Stimulated activated naive B cell treated with anti-CD40 and anti-IgM and Interleukin-4, amounts not matched to agents 10 μg/mL and 1 μg/mL and 100 μg/mL, for 72 hours (primary cell): ENCODE measurements at places on chromosomes 11 and 22.
A peak's percentile ranks its signal among the peaks of the same experiment; 100 is the strongest.

GRCh38 chr11:35180317-35181233, 41.6 kb downstream of the CD44 start:
- no peak for DNase-seq

- DNase-seq = no peak
These were observed 603.0 kb upstream of the CADM1 start for GRCh38 chr11:116107229-116107628.

DNA sequence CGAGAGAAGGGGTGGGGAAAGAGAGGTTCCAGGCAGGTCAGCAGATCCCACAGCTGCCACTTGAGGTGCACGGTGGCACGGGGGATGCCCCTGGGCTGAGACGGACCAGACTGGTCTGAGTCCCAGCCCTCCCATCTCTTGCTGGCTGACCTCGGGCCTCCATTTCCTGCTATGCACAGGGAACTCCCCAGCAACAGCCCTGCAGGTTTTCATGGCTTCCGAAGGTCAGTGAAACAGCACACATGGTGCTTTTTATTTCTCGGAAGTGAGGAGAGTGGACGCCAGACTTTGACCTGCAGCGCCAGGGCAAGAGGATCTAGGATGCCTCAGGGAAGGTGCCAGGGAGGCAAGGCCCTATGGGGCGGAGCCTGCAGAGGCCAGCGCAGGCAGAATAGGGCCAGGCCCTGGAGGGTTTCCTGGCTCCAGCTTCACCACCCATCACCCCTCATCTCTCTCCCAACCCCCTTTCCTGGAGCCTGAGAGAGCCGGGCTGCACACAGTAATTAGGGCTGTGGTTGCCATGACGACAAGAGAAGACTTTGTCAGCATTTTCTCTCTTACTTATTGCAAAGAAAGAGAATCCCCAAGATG, 29.5 kb downstream of the SLC22A12 start:
- DNase-seq = no peak

- no peak for DNase-seq
These were observed 322.7 kb downstream of the BLID start for GRCh38 chr11:121793291-121793690.

DNA sequence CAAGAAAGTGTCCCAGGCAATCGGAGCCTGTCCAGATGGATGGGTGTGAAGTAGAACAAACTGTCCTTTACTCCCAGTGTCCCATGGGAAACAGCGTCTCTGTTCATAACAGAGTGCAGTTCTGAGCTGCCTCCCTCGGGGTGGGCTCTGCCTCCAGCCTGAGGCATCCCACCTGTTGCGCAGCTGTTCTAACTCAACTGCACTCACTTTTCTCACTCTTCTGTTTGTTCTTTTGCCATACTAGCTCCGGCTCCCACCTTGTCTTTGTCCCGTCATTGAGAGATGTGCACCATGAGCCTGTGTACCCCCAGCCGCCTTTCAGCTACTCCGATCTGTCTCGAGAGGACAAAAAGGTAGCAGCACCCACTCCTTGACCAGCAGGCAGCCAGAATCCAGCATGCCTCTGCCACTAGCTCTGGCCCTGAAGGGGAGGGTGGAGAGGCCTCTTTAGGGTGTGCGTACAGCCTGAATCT, 20.7 kb upstream of the CDC42EP2 start:
- no peak for DNase-seq

DNA sequence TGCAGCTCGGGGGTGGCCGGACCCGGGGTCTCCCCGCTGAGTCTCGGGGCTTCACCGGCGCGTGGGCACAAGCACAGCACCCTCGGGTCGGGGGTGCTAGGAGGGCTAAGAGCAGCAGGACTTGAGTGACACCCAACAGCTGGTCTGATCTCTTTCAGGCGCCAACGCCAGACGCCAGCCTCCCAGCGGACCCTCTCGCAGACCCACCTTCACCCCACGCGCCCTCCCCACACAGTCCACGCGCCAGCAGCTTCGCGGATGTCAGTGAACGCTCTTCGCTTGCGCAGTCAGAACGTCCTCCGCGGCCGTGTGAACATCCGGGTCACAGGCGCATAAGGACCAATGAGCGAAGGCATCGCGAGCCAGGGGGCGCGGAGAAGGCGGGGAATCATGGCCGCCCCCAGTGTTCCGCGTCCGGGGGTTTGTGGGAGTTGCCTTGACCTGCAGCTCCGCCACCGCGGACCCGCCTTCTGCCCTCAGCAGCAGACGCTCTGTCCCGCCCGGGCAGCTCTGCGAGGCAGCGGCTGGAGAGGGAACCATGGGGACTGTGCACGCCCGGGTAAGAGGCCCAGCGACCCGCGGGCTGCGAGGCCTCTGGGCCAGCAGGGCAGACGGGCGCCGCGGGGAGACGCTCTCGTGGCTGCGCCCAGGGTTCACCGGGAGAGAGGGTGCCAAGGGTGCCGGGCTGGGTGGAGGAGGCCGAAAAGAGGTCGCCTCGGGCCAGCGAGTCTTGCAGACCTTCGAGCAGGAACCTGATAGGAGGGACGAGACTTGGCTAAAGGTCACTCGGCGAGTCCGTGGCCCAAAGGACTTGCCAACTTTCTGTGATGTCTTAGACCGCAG, at the start of gene SAMM50:
Gene SAMM50, plus strand, starts transcription at position 403 of the 843 bp plus-strand sequence. Its CDS starts 136 bp downstream, at position 539.
- peak; percentile 87 for DNase-seq

DNA sequence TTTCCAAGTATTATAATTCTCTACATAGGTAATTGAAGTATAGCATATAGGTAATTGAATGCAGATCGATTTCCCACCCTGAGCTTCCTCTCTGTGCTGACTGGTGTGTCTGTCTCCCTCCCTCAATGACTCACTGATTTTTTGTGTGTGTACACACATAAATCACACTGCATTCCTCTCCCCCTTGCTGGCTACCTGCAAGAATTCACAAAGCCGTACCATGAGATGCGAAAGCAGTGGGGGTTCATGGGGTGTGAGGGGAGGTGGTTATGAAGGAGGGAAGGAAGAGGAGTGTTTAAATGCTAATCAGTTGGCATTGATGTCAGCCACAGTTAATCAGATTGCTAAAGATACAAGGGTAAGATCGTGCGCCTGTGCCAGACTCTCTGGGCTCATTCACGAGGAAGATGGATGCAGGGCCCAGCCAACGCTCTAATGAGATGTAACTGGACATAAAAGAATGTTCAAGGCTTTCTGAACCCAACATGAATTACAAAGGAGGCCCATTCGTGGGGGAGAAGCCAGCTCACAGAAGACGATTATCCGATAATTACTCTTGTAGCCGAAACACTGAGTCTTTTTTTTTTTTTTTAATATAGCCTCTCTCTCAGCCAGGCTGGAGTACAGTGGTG, 107.4 kb downstream of the SEZ6L start:
- DNase-seq = no peak

DNA sequence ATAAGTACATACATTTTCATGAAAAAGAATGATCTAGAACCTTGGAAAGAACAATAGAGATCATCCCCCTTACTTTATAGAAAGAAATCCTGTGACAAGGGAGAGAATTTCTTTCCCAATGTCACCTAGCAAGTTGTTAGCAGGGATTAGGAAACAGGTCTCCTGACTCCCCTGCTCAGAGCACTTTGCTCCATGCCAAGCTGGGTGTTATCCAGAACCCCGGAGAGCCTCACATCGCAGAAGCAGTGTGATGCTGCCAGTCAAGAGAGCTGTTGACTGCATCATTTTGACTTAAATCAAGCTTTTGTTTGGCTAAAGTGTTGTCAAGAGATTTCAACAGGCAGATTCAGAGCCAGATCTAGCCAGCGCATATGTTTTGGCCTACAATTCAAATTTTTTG, 3.6 kb upstream of the RRAS2 start:
- DNase-seq = no peak

DNA sequence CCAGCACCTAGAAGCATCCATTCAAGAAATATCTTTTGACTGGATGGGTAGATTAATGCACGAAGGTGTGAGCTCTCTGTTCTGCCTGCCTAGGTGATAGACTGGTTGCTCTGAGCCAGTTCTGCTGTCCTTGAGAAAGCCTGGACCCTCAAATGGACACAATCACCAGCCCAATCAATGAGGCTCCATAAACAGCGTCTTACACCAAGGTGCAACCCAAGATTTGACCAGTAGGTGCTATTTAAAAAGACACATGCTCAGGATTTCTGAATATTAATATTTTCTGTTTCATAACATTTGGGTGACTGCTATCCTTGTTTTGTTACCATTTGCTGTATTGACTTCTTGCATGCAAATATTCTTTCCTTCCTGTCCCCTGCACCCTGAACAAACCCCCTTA, 39.0 kb downstream of the PAMR1 start:
- no peak for DNase-seq

DNA sequence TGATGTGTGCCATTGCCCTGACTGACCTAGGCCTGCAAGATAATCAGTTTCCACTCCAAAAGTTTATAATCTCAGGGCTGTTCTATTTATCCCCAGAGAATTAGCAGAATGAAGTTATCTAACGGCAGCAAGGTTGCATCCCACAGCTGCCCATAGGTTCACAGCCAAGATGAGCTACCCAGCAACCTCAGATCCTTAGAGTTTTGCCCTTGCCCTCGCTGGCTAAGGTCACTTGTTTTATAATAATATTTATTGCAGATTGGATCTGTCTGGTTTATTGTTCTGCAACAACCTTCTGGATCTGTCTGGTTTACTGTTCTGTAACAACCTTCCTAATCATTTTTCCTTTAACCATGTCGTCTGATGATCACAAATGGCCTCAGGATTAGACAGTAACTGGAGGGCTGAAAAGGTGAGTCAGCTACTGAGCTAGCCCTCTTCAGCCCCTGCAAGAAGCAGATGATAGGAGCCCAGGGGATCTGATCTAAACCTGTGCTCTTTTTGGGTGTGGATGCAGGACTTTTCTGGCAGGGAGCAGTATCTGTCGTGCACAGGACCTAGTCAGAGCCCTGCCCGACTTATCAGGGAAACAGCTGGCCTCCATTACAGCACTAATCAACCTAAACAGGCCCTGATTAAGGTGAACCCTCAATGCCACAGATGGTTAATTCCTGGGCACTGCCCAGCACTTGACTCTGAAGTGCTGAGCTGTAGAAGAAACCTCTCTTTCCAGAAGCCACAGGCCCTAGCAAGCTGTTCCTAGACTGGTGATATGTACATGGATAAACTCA, 642.9 kb upstream of the KIRREL3 start:
- no peak for DNase-seq

GRCh38 chr22:38327805-38328204, 10.6 kb upstream of the CSNK1E start:
- DNase-seq = no peak

DNA sequence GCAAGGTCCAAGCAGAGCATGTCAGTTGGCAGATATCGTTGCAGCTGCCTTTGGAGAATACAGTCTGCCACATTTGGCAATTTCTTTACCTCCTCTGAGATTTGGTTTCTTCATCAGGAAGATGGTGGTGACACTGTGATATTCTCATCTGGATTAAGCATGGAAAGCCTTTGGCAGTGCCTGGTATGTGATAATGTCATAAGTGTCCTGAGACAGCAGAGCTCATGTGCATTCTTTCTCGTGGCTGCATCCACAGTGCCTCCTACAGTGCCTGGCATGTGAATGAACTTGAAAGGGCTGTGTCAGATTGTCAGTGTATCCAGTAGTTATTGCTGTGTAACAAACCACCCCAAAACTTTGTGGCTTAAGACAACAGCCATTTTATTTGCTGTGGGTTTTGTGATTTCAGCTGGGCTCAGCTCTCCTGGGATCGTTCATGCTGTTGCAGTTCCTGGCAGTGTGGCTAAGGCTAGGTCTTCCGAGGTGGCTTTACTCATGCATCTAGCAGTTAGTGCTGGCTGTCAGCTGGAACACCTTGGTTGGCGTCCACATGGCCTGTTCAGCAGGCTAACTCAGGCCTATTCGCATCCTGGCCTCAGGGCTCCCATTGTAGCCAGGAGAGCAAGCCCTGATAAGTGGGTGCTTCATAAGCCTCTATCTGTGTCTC, 35.7 kb upstream of the MICAL2 start:
- DNase-seq = no peak

GRCh38 chr11:88523386-88524071, 186.0 kb upstream of the CTSC start:
- DNase-seq = no peak

DNA sequence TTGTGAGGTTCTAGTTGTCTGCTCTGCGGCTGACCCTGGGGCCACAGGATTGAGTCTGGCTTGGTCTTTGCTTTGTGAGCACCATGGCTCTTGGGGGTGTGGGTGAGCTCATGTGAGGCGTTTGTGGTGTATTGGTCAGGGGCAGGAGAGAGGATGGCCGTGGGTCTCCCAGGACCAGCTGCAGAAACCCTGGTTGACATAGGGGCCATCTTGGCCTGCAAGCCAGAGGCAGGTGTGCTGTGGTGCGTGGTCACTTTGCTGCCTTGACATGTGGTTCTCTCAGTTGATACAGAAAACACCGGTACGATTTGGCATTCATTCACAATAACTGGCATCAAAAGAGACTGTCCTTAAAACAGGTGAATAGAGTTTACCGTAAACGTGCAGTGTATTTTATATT, 11.3 kb downstream of the PHRF1 start:
- no peak for DNase-seq

DNA sequence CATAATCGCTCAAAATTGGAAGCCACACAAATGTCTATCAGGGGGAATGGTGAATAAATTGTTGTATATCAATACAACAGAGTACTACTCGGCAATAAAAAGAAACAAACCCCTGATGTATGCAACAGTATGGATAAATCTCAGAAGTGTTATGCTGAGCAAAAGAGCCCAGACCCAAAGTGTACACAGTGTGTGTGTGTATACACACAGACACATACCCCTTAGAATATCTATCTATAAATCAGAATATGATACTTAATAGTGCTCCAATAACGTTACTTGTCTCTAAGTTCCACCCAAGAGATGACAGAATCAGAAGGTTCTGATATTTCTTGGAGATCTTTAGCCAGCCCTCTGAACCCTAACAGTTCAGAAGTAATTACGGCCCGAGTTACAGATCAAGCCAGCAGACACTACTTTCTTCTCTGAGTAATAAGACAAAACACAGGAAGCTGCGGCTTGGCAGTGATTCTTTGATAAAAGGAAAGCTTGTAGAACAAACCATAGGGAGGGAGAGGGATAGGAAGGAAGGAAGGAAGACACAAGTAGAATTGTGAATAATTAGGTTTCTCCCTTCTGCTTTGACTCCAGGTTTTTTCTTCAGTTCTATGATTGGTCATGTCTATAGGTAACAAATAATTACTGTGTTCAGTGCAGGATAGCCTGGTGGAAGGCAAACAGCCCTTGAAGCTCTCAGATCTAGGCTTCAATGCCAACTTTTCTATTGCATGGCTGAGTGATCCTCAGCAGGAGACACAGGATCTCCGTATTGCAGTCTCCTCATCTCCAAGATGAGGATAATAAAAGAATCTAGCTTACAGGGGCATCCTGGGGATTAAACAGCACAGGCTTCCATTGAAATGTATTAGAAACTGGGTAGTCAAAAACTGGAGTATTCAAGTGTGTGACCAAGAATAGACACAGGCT, 75.6 kb upstream of the TEAD1 start:
- no peak for DNase-seq
